ENCODE measurements at places on chromosomes 3 and 15.

GRCh38 chr3:39205131-39205530 lies 12.7 kb upstream of the XIRP1 start:
- no peak for DNase-seq

GRCh38 chr3:133573054-133573628 lies 345 bp upstream of the CDV3 start:
- peak; percentile 100 for DNase-seq

- no peak for DNase-seq
Observed at GRCh38 chr15:63046917-63047760, 4.6 kb downstream of the TPM1 start.

- no peak for DNase-seq
Observed at GRCh38 chr3:37942646-37943045, 47.9 kb upstream of the VILL start.

DNA sequence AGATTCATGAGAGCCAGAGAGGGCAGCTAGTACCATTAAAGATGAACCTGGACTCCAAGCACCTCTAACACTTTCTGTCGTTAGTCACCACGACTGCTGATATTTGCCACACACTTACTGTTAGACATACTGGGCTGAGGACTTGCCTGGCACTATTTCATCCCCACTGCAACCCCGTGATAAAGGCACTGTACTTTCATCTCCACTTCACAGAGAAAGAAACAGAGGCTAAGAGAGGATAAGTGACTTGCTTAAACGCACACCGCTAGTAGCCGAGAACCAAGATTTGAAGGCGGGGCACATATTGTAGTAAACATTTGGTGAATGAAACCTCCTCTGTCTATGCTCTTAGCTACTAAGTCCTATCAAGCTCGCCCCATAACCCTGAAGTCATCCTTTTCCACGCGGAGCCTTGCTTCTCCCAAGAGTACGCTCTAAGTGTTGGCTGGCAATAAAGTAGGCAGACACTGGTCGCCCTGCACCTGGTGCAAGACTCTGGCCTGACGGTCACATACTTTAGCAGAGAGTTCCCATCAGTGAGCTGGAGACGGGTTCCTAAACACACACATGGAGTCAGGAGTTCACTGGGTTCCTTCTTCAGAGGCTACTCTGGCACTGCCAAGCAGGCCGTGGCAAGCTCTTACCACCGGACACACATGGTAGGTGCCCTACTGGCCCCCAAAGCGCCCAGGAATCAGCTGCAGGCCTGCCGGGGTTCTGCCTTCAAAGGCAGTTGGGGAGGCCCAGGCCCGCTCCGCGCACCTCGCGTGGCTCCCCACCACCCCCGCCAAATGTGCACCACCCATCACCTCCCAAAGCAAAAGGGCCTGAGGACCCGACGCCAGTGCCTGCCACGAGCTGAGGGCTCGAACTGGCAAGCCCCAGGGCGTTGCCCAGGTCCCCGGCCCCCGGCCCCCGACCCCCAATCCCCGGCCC lies 951 bp downstream of the POMGNT2 start:
- no peak for DNase-seq

DNA sequence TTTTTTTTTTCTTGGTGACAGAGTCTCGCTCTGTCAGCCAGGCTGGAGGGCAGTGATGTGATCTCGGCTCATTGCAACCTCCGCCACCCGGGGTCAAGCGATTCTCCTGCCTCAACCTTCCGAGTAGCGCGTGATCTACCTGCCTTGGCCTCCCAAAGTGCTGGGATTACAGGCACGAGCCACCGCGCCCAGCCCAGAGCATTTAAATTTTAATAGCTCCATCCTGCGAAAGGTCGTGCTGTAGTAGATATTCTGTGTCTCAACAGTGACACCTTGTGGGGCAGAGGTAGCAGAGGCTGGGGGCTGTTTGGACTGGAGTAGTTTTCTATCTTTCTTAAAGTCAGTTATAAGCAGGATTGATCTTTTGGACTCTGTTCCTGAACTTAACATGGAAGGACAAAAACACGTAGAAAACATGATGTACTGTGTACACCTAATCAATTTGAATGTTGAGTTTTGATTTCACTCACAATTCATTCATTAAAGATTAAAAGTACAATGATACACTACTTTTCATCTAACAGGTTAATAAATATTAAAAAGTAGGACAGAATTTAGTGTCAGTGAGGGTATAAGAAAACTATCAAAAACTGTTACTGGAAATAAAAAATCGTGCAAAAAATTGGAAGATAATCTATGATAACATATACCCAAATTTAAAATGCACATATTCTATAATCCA lies 11.0 kb upstream of the PDCD6IP start:
- peak; percentile 64 for DNase-seq

- no peak for DNase-seq
Observed at GRCh38 chr3:17623464-17623863, 119.0 kb downstream of the TBC1D5 start.

- DNase-seq = no peak
Observed at GRCh38 chr3:151777880-151778279, 36.0 kb upstream of the AADAC start.

DNA sequence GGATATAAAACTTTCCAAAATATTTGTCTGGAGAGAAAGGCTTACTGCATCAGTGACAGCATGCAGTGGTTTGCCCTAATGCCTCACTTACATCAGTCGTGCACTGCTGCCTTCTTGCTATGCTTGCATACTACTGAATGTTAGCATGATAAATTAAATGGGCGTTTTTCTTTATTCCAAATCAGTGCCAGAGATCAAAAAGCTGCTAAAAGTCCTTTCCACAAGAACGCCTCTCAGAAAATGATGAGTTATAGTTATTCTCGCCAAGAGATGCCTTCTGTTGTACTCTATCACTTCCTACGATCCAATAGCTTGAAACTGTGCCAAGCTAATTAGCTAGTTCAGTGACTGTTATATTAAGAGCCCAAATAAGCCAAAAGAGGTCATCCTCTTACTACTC lies 345.8 kb upstream of the ROBO2 start:
- no peak for DNase-seq

DNA sequence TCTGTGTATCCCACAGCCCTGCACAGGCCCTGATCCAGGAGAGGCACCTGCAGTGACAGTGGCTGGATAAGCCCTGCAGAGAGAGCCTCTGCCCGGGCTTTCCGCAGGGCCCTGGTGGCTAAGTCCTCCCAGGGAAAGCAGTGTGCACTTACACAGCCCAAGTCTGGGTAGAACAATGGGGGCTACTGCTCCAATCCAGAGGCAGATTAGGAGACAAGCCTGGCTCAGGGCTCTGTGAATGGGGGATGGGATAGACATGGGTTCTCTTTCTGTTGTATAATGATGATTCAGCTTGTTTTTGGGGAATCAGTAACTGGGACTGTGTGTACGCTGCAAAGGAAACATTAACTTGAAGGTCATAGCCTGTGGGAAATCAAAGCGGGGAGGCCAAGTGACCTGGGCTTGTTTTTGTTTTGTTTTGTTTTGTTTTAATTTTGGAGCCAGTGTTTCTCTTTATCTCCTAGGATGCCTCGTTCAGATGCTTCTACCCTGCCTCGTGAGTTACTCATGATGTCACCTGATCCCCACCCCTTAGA lies 4.1 kb upstream of the ALDH1L1 start:
- no peak for DNase-seq

- DNase-seq = no peak
Observed at GRCh38 chr15:59558851-59559250, 52.7 kb upstream of the GCNT3 start.

DNA sequence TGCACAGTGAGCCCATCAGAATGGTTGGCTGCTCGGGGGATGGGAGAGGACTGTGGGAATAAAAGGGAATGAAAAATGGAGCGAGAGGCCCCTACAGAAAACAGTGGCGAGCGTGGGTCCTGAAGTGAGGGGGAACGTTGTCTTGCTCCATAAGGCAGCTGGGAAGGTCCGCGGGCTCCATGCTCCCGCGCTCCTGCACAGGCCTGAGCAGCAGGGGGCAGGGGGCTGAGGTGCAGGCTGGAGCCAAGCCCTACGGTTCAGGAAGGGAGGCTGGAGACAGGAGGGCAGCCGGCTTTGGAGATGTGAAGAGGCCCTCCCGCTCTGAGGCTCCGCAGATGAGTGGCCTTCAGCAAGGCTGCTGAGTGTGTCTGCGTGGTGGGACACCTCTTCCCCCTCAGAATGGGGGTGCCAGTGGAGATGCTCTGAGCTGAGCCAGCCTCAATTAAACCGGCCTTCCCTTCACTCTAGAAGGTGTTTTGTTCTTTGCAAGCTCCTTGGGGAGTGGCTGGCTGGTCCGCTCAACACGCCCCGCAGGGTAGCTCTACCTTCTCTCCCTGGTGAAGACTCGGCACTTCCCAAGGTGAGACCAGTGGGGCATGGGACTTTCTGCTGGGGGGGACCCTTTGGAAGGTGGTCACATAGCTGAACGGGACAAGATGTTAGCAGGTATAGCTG lies 208.0 kb downstream of the XXYLT1 start:
- no peak for DNase-seq

DNA sequence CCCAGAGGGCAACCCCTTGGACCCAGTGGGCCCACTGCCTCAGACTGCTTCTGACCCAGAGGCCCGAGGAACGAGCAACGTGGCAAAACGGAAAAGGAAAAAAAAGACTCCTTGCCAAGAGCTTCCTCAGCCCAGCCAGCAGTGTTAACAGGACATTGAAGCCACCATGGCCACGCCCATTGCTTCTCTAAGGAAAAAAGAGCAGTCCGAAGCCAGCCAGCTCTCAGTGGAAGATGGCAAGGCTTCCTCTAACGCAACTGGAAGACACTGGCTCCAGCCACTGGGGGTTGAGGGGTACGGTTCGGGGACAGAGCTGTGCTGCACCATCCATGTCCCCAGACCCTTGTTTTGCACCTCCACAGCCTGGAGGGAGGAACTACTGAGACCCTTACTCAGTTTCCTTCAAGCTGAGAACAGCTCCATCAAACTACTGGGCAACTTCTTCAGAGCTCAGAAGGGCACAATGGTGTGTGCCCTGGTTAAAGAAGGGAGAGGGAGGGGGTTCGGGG lies 10.7 kb downstream of the BMF start:
- no peak for DNase-seq

DNA sequence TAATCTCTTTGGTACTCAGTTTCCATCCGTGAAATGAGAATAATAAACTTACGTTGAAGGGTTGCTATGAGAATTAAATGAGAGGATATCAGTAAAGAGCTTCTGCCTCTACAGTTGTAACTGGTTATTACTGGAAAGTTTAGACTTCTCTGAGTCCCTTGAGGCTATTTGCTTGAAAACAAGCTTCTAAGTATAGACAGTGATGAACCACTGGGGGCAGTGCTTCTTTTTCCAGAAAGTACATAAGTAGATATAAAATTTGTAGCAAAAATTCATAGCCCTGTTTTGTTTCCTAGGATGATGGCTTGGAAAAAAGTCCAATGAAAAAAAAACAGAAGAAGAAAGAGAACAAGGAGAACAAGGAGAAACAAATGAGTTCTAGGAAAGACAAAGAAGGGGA lies 87.1 kb downstream of the RGMA start:
- DNase-seq = no peak

DNA sequence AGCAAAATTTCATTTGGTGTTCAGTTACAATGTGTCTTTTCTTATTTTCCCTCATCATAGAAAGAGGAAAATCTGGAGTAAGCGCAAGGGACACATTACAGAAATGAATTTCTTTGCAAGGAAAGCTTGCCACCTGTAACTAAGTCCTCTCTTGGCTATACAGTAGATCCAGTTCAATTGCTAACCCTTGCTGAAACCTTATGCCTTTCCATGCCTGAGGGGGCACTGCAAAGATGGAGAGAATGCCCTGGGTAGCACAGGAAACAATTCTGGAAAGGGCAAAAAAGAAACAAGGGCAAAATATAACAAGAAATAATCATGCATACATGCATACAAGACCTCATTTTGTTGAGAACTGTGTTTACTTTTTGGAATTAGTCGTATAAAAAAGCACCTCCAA lies 4.3 kb downstream of the CADM2 start:
- no peak for DNase-seq

- DNase-seq = no peak
Observed at GRCh38 chr3:11078826-11079515, 75.3 kb upstream of the HRH1 start.

GRCh38 chr15:82910721-82911120 lies 41.8 kb downstream of the HOMER2 start:
- no peak for DNase-seq

DNA sequence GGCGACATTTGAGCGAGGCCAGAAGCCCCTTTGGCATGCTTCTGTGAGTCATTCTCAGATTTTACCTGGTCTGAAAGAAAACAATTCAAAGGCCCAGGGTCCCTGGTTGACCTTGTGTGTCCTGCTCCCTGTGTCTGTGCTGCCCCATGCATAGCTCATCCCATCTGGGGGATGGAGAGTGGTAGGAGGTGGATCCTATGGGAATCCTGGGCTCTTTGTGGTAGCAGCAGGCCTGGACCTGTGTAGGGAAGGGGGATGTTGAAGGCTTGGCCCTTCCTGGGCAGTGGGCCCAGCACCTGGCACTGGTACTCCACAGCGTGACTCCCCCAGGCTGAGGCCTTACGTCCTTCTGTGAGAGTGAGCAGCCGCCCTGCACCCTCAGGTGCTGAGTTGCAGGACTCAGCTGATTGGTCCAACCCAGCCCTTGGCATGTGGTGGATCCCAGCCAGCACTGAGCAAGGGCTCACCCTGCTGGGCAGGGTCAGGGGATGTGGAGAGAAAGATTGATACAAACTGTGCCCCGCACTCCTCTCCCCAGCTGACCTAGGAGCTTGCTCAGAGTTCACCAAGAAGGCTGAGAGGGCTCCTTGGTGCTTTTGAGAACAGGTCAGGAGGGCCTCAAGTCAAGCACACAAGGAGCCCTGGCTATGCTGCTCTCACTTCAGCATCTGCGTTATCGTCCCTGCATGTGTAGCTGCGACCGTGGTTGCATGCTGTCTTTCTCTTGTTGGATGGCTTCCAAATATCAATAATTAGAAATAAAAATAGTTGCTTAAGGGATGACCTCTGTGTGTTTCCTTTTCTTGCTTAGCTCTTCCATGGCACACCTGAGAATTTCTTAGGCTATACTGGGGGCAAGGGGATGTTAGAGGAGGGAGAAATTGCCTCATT lies 21.4 kb upstream of the JMJD7 start:
- no peak for DNase-seq

- no peak for DNase-seq
Observed at GRCh38 chr3:42746455-42747450, 26.3 kb downstream of the CCDC13 start.

GRCh38 chr15:77599899-77600298 lies 32.8 kb downstream of the LINGO1 start:
- DNase-seq = peak; percentile 32

DNA sequence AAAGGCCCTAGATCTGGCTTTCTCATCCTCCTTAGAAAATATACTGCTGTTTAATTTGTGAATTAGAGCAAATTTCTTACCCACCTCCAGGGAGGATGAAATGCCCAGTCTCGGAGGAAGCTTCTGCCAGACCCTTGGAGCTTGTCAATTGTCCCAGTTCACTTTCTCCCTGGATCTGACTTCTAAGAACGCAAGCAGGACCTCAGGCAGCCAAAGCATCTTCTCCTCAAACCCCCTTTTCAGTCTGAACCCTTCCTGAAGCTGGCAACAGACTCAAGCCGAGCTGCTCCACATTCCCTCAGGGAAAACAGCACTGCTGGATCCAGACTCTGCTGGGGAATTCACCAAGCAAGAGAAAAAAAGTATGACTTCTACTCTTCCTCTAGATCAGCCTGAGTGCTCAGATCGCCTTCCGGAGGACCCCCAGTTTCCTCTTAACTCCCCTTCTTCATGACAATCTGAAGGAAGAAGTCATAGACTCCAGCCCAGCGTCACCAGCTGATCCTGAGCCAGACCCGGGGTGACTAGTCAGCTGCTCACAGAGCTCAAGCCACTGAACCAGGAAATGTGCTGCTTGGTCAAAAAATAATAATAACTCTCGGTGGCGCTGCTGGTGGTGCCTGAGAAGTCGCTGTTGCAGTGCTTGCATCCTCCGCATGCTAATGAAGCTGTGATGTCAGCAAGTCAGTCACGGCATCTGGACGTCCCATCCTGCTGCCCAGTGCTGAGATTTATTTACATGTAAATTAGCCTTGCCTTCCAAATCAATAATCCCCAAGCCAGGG lies at the start of gene PRICKLE2:
Gene PRICKLE2 (minus strand): TSS at position 641 of the 785 bp plus-strand sequence. CDS start 26,539 bp downstream, outside the sequence.
- DNase-seq = peak; percentile 84

All from fibroblast of skin of abdomen (primary cell).